Aorta (tissue), 5 donors: ENCODE measurements at places on chromosomes 2 and 18. TPM values are rescaled to one million over a fixed set of nuclear protein-coding genes. Genes with fewer than 3 reads are reported as not detected.

GRCh38 chr18:32177530-32177929 lies 12.3 kb upstream of the MEP1B start:
- no peaks in the 10 kb centered on the region for H3K36me3 ChIP-seq
- H3K4me1 ChIP-seq = no peaks in the 10 kb centered on the region
- no peak for DNase-seq
- no peaks in the 10 kb centered on the region for H3K27me3 ChIP-seq

GRCh38 chr2:84741182-84741822 lies 139.6 kb downstream of the TRABD2A start:
- H3K36me3 ChIP-seq = no peaks in the 10 kb centered on the region
- no peaks in the 10 kb centered on the region for H3K27me3 ChIP-seq
- no peak overlapping the region for H3K27ac ChIP-seq
- no peak for DNase-seq
- H3K4me1 ChIP-seq = no peaks in the 10 kb centered on the region

SIX2 gene
- 1.8 TPM for polyA plus RNA-seq

DNA sequence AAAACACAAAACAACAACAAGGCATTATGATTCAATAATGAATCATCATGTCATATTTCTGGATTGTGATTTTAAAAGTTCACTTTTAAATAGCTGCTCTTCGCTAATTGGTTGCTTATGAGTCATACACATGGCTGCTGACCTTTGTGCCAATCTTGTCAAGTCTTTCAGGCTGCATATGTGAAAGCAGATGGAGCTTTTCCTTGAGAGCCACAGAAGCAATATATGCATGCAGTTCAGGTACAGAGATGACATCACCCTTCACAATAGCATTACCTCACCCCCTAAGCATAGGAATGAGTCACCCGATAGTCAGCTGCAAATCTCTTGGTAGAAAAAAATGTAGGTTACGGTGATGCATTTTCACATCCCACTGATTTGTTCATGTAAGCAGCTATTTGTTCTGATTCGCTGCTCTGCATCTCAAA lies 27.2 kb downstream of the EIF2AK3 start:
- no peaks in the 10 kb centered on the region for H3K27me3 ChIP-seq
- no peak overlapping the region for H3K4me3 ChIP-seq

- H3K4me1 ChIP-seq = no peaks in the 10 kb centered on the region
- H3K36me3 ChIP-seq = no peaks in the 10 kb centered on the region
- DNase-seq = peak; percentile 60
- peak overlapping the region; percentile 50 for H3K4me3 ChIP-seq
- no peak overlapping the region for H3K27ac ChIP-seq
- no peaks in the 10 kb centered on the region for H3K27me3 ChIP-seq
These were observed 860 bp upstream of the KCNJ3 start for GRCh38 chr2:154697418-154698252.

DYNAP gene
- not detected for polyA plus RNA-seq

- H3K27me3 ChIP-seq = no peaks in the 10 kb centered on the region
- DNase-seq = no peak
- no peak overlapping the region for H3K4me3 ChIP-seq
These were observed 202.7 kb downstream of the ACKR3 start for GRCh38 chr2:236772220-236772837.

RGPD3 gene
- polyA plus RNA-seq = not detected

- no peak for DNase-seq
- H3K36me3 ChIP-seq = no peaks in the 10 kb centered on the region
- peaks cover 20% of the 10 kb centered on the region for H3K4me1 ChIP-seq
- no peaks in the 10 kb centered on the region for H3K27me3 ChIP-seq
- H3K4me3 ChIP-seq = no peak overlapping the region
- H3K27ac ChIP-seq = no peak overlapping the region
These were observed 555.5 kb upstream of the TNP1 start for GRCh38 chr2:217415316-217415715.
